Neural progenitor cell (in vitro differentiated cells): ENCODE measurements at places on chromosomes 3 and 15. TPM values are rescaled to one million over a fixed set of nuclear protein-coding genes. Genes with fewer than 3 reads are reported as not detected.

Gene ELP6
- 32.9 and 55.1 TPM in 2 replicates for total RNA-seq

Gene NR1I2
- 0.22 and 0.69 TPM in 2 replicates for total RNA-seq

Gene SRPRB
- 22.9 and 30.2 TPM in 2 replicates for total RNA-seq

Gene C3orf85
- total RNA-seq: not detected in 2 replicates

GRCh38 chr15:31489801-31490646 is 163.4 kb downstream of the KLF13 start:
- peaks cover 9% of the 10 kb centered on the region for H3K4me1 ChIP-seq
- H3K27ac ChIP-seq: no peak overlapping the region
- H3K36me3 ChIP-seq: no peaks in the 10 kb centered on the region
- DNase-seq: peak; percentile 78

DNA sequence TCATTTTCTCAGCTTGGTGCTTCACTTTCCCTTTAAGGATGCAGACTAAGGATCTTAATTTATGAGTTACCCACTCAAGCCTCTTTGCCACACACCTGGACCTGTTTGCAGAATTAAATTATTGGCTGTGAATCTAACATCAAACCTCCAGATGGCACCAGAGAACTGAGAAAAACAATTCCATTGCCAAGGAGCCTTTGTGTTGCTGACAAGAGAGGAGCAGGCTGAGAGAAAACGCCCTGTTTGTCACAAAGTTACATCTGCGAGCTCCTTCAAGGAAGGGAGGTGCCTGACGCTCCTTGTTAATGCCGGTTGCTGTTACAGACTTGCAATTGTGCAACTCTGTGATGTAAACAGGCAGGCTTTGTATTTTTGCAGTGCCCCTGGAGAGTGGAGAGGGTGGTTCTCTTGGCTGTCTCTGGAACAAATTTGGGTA is 36.3 kb upstream of the TMC3 start:
- H3K4me3 ChIP-seq: no peak overlapping the region
- no peaks in the 10 kb centered on the region for H3K36me3 ChIP-seq
- H3K27ac ChIP-seq: no peak overlapping the region
- H3K27me3 ChIP-seq: no peaks in the 10 kb centered on the region
- H3K4me1 ChIP-seq: peaks cover 5% of the 10 kb centered on the region

GRCh38 chr15:53625962-53626845 is 133.3 kb downstream of the WDR72 start:
- no peaks in the 10 kb centered on the region for H3K27me3 ChIP-seq
- H3K36me3 ChIP-seq: no peaks in the 10 kb centered on the region
- peak; percentile 68 for DNase-seq
- peaks cover 28% of the 10 kb centered on the region for H3K4me1 ChIP-seq
- H3K4me3 ChIP-seq: peak overlapping the region; percentile 13
- H3K27ac ChIP-seq: peak overlapping the region; percentile 93

DNA sequence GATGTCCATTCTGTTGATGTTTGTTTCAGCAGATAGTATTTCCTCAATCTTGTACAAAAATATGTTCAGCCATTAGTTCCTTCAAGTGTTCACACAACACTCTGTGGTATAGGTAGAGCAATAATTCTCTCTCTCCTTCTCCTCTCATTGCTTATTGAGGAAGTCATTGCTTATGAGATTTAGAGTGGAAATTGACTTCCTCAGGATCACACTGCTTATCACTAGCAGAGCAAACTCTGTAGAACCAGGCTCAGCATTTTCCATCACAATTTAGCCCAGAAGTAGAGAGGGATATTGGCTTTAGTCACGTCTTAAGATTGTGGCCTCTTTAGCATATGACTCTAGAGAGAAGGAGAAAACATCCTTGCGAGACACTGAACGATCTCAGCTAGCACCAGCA is 31.2 kb downstream of the RAB11A start:
- no peaks in the 10 kb centered on the region for H3K27me3 ChIP-seq
- H3K4me1 ChIP-seq: no peaks in the 10 kb centered on the region
- peaks cover 6% of the 10 kb centered on the region for H3K36me3 ChIP-seq
- H3K27ac ChIP-seq: no peak overlapping the region

GRCh38 chr3:38519651-38520050 is 23.5 kb downstream of the EXOG start:
- peaks cover 21% of the 10 kb centered on the region for H3K4me1 ChIP-seq
- H3K27me3 ChIP-seq: no peaks in the 10 kb centered on the region
- no peak overlapping the region for H3K27ac ChIP-seq
- DNase-seq: no peak

- no peak for DNase-seq
- H3K4me1 ChIP-seq: no peaks in the 10 kb centered on the region
- H3K27me3 ChIP-seq: no peaks in the 10 kb centered on the region
- H3K27ac ChIP-seq: no peak overlapping the region
Observed at GRCh38 chr3:77590191-77590590, 550.3 kb downstream of the ROBO2 start.

DNA sequence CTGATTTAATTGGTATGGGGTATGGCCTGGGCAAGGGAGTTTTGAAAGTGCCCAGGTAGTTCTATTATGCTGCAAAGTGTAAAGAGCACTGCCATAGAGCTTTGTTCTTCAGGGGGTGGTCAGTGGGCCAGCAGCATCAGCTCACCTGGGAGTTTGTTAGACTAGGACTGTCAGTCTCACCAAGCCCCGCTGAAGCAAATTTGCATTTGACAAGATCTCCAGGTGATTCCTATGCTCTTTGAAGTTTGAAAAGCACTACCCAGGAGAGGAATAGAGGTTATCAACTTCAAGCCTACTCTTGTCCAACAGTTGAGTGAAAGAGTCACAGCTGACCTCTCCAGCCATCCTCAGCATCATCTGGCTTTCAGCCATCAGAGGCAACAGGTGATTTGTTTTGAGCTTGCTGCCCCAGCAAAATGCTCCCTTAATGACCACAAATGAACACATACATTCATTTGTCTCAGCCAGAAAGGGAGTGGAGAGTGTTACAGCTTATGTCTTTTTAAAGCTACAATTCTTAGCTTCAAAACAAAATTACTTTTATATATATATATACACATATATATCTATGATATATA is 8.0 kb downstream of the ZSCAN2 start:
- H3K27me3 ChIP-seq: peaks cover 10% of the 10 kb centered on the region
- no peaks in the 10 kb centered on the region for H3K36me3 ChIP-seq
- no peaks in the 10 kb centered on the region for H3K4me1 ChIP-seq
- DNase-seq: no peak

- DNase-seq: no peak
- no peaks in the 10 kb centered on the region for H3K36me3 ChIP-seq
- peaks cover 2% of the 10 kb centered on the region for H3K4me1 ChIP-seq
- H3K27me3 ChIP-seq: no peaks in the 10 kb centered on the region
- H3K4me3 ChIP-seq: no peak overlapping the region
- no peak overlapping the region for H3K27ac ChIP-seq
Observed at GRCh38 chr3:120021523-120021922, 72.7 kb downstream of the GSK3B start.

- H3K27ac ChIP-seq: no peak overlapping the region
- no peaks in the 10 kb centered on the region for H3K27me3 ChIP-seq
- H3K4me3 ChIP-seq: no peak overlapping the region
Observed at GRCh38 chr15:52730173-52730572, 51.0 kb upstream of the ATOSA start.

DNA sequence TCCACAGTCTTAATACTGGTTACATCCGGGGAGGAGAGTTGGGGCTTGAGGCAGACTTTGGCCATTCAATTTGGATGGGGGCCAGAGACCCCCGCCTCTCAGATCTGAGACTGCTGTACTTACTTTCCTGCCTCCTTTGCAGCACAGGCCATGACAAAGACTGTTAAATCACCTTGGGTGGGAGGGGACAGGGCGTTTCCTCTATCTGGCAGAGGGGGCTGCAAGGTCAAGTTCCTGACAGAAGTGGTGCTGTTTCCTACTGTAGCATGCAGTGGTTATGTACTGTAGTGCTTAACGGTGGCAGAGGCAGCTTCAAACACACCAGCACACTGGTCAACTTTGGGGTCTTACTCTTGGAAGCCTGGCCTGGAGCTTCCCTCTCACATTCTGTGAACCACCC is 261.2 kb upstream of the LRRFIP2 start:
- no peaks in the 10 kb centered on the region for H3K36me3 ChIP-seq
- H3K4me3 ChIP-seq: no peak overlapping the region
- H3K27ac ChIP-seq: no peak overlapping the region
- DNase-seq: no peak

DNA sequence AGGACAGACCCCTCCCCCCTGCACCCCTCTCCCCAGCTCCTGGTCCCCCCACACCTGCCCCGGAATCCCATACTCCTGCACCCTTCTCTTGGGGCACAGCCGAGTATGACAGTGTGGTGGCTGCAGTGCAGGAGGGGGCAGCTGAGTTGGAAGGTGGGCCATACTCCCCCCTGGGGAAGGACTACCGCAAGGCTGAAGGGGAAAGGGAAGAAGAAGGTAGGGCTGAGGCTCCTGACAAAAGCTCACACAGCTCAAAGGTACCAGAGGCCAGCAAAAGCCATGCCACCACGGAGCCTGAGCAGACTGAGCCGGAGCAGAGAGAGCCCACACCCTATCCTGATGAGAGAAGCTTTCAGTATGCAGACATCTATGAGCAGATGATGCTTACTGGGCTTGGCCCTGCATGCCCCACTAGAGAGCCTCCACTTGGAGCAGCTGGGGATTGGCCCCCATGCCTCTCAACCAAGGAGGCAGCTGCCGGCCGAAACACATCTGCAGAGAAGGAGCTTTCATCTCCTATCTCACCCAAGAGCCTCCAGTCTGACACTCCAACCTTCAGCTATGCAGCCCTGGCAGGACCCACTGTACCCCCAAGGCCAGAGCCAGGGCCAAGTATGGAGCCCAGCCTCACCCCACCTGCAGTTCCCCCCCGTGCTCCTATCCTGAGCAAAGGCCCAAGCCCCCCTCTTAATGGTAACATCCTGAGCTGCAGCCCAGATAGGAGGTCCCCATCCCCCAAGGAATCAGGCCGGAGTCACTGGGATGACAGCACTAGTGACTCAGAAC is 9.8 kb downstream of the MAP1A start:
- H3K27me3 ChIP-seq: no peaks in the 10 kb centered on the region
- H3K4me1 ChIP-seq: peaks cover 20% of the 10 kb centered on the region
- no peak overlapping the region for H3K4me3 ChIP-seq
- no peak overlapping the region for H3K27ac ChIP-seq
- DNase-seq: no peak

GRCh38 chr15:66154581-66154980 is 99.0 kb downstream of the MEGF11 start:
- no peak for DNase-seq
- no peaks in the 10 kb centered on the region for H3K36me3 ChIP-seq
- peaks cover 16% of the 10 kb centered on the region for H3K4me1 ChIP-seq
- no peak overlapping the region for H3K27ac ChIP-seq

GRCh38 chr15:61102281-61102680 is 126.8 kb downstream of the RORA start:
- no peak for DNase-seq
- H3K4me3 ChIP-seq: no peak overlapping the region
- no peaks in the 10 kb centered on the region for H3K27me3 ChIP-seq
- no peaks in the 10 kb centered on the region for H3K36me3 ChIP-seq
- H3K4me1 ChIP-seq: no peaks in the 10 kb centered on the region

GRCh38 chr3:52221141-52221562 is 4.3 kb downstream of the TLR9 start:
- DNase-seq: no peak
- H3K4me3 ChIP-seq: no peak overlapping the region
- no peaks in the 10 kb centered on the region for H3K27me3 ChIP-seq
- no peaks in the 10 kb centered on the region for H3K36me3 ChIP-seq
- H3K27ac ChIP-seq: no peak overlapping the region

DNA sequence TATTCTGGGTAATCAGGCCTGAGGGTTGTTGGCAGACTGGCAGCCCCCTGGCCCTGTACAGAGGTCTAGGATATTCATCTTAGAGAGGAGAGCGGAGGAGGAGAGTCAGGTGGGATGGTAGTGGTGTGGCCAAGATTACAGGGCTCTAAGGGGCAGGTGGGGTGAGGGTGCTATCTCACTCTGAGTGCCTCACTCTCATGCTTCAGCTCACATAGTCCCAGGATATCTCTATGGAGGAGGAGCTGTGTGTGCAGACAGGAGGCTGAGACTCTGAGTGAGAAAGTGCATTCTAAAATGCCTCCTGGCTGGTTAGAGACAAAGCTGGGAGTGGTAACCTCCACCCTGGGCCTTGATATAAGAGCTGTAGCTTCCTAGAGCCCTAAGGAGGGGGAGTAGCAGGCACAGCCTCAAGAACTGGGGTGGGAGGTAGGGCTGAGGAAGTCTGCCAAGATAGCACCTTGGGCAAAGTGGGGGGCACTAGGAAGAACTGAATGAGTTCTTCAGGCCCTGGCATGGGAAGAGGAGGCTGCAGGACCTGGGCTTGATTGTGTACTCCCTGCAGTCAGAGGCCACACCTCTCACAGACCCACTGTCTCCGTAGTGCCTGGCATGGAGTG is 39.9 kb downstream of the CLSTN2 start:
- H3K4me1 ChIP-seq: no peaks in the 10 kb centered on the region
- no peaks in the 10 kb centered on the region for H3K27me3 ChIP-seq
- DNase-seq: no peak
- H3K36me3 ChIP-seq: no peaks in the 10 kb centered on the region

DNA sequence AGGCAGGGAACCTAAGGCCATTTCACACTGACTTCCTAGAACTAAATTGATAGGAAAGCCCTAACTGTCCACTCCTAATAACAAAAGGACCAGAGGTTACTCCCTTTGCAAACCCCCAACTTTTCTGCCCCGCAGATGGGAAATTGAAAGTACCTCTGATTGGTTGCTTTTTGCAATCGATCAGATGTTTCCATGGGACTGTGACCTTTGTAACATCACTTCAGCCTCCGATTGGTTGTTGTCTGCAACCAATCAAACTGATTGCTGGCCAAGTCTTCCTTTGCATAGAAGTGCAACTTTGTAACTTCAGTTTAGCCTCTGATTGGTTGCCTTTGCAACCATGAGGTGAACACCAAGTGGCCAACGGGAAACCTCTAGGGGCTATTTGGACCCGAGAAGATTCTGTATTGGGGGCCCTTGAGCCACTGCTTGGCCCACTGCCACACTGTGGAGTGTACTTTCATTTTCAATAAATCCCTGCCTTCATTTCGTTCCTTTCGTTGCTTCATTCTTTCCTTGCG is 11.3 kb upstream of the KNL1 start:
- H3K27ac ChIP-seq: no peak overlapping the region
- no peak for DNase-seq
- H3K4me3 ChIP-seq: no peak overlapping the region
- H3K36me3 ChIP-seq: no peaks in the 10 kb centered on the region
- H3K4me1 ChIP-seq: no peaks in the 10 kb centered on the region
- no peaks in the 10 kb centered on the region for H3K27me3 ChIP-seq

- no peak overlapping the region for H3K4me3 ChIP-seq
- DNase-seq: no peak
- H3K4me1 ChIP-seq: peaks cover 4% of the 10 kb centered on the region
- no peak overlapping the region for H3K27ac ChIP-seq
- no peaks in the 10 kb centered on the region for H3K36me3 ChIP-seq
Observed at GRCh38 chr15:59792359-59792758, 103.2 kb upstream of the BNIP2 start.

DNA sequence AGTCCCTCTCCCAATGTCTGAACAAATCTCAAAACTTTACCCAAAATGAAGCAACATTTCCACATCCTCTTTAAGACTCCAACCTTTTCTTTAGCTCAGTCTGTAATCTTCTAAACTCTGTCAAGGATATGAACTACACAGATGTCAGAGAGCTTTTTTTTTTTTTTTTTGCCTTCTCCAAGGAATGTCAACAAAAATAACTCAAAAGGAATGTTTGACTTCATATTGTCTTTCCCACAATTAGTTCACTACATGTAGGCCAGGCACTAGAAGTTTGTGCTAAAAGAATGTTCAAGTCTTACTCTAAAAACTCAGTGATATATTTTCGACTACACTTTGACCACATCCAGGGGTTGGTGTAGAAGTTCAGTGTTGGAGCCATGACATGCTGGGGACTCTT is 37.1 kb downstream of the ADAMTS9 start:
- no peaks in the 10 kb centered on the region for H3K27me3 ChIP-seq
- H3K4me1 ChIP-seq: peaks cover 40% of the 10 kb centered on the region
- peak overlapping the region; percentile 44 for H3K27ac ChIP-seq
- DNase-seq: no peak
- no peak overlapping the region for H3K4me3 ChIP-seq
- peaks cover 6% of the 10 kb centered on the region for H3K36me3 ChIP-seq
